ENCODE measurements at places on chromosomes 7 and 10.

DNA sequence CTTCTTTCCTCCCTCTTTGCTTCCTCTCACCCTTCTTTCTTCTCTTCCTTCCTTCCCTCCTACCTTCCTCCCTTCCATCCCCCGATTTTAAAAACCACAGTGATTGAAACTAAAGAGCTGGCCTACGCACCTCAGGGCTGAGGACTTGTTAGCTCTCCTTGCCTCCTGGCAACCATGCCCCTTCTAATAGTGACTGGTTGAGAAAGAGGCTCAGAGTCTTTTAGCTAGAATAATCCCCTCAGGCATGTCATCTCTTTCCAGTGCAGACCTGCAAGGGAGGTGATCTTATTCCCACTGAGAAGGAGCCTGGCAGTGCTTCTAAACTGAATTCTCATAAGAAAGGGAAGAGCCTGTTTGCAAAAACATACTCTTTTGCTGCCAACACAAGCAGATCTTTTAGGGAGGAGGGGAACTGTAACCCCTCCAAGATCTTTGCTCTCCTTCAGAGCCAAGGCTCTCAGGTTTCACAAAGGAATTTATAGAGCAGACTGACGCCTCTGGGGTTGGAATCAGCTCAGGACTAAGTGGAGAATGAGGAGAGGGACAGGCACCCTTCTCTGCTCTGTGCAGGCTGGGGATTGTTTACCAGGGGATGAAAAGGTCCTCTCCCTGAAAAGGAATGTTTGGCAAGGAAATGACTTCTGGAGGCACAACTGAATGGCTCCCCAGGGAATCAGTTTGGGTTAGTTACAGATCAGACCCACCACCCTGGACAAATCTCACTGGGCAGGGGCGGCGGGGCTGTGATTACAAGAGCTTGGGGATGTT is 9.4 kb upstream of the ANKRD1 start:
- DNase-seq, result peak; percentile 67

DNA sequence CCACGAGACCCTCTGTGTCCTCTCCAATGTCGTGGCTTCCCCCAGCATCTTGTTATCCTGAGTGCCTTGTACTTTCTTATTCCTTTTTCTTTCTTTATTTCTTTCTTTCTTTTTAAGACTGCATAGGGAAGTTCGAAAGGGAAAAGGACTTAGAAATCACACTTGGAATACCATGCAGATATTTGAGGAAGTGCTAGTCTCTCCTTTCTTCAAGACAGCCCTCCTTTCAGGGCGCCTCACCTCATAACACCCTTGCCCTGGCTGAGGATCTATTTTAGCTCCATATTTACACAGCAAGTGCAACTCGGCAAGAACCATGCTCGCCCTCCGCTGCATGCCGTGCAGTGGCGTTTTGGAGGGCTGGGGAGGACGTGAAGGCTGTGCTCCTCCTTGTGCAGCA is 232.3 kb upstream of the GLI3 start:
- DNase-seq, result peak; percentile 34

DNA sequence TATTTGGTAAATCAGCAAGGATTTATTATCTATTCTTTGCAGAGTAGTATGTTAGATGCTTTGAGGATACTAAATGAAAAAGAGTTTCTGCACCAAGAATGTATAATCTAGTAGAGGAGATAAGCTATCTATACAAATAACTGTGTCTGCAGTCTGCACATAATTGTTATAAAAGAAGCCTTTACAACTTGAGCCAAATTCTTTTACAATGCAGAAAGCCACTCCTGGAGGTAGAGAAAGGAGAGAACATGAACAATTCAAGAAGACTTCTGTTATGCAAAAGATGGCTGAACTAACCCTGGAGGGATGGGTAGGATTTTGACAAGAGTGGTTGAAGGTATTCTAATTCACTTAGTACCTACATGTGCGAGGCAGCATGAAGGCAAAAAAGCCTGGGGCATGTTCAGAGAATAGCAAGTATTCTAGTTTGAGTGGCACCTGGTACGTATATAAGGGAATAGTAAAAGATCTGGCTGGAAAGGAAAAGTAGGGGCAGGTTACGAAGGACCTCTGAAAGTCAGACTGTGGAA is 251.1 kb upstream of the KAT6B start:
- DNase-seq, result no peak

DNA sequence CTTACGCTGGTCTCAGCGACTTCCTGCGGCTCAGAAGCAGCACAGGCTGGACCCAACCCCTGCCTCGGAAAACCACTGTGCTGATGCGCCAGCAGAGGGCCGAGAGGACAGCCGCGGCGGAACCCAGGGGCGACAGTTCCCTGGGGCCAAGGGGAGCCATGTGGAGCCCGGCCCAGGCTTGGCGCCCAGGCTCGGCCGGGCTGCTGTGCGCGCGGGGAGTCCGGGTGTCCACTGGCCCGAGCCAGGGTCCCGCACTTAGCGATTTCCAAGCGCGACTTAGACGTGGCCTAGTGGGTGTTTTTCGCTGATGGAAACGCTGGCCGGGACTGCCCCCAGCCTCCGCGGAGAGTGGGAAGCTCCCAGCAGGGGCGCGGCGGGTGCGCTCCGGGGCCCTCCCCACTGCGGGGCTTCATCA is 18.6 kb upstream of the ZNF32 start:
- no peak for DNase-seq

GRCh38 chr10:99297033-99297432 is 32.1 kb upstream of the CNNM1 start:
- no peak for DNase-seq

DNA sequence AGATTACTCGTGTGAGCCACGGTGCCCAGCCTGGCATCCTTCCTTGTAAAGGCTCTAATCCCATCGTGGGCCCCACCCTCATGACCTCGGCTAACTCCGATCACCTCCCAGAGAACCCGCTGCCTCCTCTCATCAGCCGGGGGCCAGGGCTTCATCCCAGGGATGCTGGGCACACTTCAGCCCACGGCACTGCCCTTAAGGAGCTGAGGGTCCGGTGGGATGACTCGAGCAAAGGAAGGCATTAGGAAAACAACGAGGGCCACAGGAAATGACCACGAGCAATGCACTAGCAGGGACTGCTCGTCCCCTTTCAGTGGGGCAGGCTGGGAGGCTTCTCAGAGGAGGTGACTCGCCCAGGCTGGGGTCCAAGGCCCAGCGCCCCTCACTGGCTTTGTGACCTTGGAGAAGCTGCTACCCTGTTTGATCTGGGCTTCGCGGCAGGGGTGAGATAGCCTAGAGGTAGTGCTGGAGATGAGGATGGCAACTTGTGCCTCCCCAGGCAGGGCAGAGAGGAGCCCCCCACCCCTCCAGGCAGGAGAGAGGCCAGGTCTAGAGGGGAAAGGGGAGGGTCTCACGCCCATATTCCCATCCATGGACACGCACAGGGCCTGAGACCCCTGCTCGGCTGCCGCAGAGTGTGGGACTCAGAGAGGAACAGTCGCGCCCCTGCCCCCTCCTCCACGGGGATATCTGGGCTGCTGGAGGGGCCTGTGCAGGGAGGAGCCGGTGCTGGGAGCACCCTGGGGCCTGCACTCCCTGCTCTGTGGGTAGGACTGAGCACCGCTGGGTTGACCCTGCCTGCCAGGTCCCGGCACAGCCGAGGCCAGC is 26.8 kb downstream of the ELFN1 start:
- no peak for DNase-seq

GRCh38 chr10:102595293-102595692 is 49.0 kb upstream of the TRIM8 start:
- DNase-seq, result no peak

DNA sequence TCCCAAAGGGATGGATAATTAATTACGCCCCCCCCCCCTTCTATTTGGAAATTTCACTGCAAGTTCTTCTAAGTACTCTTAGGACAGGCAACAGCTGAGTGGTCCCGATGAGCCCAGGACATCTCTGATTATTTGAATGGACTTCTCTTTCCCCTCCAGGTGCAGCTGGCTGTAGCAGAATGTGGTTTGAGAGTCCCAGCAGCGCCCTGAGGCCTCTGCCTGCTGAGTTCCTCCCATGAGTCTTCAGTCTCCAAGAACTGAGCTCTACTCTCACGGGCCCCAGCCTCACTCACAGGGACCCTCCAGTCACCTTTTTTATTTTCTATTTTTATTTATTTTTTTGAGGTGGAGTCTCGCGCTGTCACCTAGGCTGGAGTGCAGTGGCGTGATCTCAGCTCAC is 63.6 kb upstream of the SFMBT2 start:
- no peak for DNase-seq

DNA sequence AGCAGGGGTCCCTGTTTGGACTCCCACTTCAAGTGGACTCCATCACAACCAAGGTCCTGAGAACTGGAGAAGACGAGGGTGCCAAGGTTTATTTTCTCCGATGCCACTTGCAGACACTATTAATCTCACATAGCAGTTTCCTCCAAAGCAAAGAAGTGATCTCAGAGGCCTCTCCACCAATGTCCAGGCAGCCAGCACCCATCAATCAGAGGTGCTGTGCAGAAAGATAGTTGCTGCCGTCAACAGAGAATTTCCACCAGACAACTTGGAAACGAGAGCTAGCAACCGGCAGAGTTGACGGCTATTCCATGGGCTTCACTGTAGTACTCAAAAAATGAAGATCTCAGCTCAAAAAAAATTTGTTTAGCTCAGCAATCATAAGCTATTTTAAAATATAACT is 438.6 kb upstream of the PFKP start:
- no peak for DNase-seq

DNA sequence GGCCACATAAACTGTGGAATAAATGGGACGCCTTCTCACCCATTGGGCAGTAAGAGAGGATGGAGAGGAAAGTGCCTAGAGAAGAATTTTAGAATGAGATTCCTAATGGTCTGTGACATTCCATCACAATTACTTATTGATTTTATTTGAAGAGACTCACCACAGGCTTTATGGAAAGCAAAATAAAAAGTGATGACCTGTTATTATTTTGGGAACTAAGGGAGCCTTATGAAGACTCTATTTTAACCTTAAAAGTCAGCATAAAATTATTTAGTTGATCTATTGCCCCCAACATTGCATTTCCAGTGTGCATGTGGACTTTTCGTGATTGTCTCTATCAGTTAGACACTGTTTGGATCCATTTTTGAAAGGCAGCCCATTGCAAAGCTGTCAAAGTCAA is 107.5 kb downstream of the PCLO start:
- DNase-seq, result no peak

- DNase-seq, result peak; percentile 71
These were observed 220.9 kb downstream of the C7orf25 start for GRCh38 chr7:42690794-42691639.

- DNase-seq, result no peak
These were observed 18.6 kb downstream of the PALD1 start for GRCh38 chr10:70497120-70497545.

DNA sequence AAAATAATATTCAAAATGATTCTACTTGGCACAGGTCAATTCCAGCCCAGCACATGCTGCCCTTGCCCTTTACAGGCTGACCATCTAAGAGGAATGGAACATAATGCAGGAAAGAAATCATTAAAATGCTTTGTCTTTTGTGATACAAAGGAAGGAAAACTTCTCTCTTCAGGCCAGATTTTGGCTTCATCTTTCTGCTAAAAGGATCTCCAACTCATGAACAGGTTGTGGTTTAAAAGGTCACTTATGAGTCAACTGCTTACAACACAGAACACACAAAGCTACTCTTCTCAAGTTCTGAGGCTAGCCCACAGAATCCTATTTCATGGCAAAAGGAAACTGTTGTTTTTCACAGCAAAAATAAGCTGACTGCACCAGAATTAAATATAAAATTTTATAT is 197.1 kb downstream of the DOCK4 start:
- peak; percentile 79 for DNase-seq

Measured in HCEC 1CT (cell line).